PC-9 (cell line): ENCODE measurements at places on chromosomes 11 and 22. TPM values are rescaled to one million over a fixed set of nuclear protein-coding genes. Genes with fewer than 3 reads are reported as not detected.

LAYN gene
- total RNA-seq: 19.9 and 22.2 TPM in 2 replicates

HOATZ gene
- not detected in 2 replicates for total RNA-seq

- H3K27ac ChIP-seq: no peak overlapping the region
- no peaks in the 10 kb centered on the region for H3K36me3 ChIP-seq
- DNase-seq: no peak
- H3K27me3 ChIP-seq: no peaks in the 10 kb centered on the region
- H3K4me1 ChIP-seq: no peaks in the 10 kb centered on the region; the same call in 1 of the 2 replicates
- H3K4me3 ChIP-seq: no peak overlapping the region
Measured at GRCh38 chr11:65644837-65645236, 6.9 kb downstream of the SIPA1 start.

SLC22A12 gene
- total RNA-seq: not detected in 2 replicates

SERPING1 gene
- 3.1 TPM in 2 replicates for total RNA-seq

GRCh38 chr11:111018566-111018965 is 227.0 kb upstream of the POU2AF2 start:
- H3K4me1 ChIP-seq: no peaks in the 10 kb centered on the region
- no peak for DNase-seq
- H3K27me3 ChIP-seq: no peaks in the 10 kb centered on the region
- H3K27ac ChIP-seq: no peak overlapping the region
- H3K4me3 ChIP-seq: no peak overlapping the region
